ENCODE measurements at places on chromosomes 7 and 10.

DNA sequence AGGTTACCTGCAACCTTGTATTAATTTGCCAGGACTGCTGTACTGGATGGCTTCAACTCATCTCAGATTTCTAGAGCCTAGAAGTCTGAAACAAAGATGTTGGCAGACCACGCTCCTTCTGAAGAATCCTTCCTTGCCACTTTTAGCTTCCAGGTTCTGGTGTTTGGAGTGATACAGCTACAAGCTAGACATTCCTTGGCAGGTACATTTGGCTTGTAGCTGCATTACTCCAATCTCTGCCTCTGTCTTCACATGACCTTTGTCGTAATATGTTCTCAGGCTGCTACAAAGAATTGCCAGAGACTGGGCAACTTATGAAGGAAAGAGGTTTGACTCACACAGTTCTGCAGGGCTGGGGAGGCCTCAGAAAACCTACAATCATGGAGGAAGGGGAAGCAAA, 146.3 kb downstream of the GALNT17 start:
- DNase-seq, result no peak

GRCh38 chr10:49230004-49230403, 41.8 kb upstream of the TMEM273 start:
- DNase-seq, result no peak

GRCh38 chr10:101573885-101574753, 13.9 kb downstream of the POLL start:
- no peak for DNase-seq

DNA sequence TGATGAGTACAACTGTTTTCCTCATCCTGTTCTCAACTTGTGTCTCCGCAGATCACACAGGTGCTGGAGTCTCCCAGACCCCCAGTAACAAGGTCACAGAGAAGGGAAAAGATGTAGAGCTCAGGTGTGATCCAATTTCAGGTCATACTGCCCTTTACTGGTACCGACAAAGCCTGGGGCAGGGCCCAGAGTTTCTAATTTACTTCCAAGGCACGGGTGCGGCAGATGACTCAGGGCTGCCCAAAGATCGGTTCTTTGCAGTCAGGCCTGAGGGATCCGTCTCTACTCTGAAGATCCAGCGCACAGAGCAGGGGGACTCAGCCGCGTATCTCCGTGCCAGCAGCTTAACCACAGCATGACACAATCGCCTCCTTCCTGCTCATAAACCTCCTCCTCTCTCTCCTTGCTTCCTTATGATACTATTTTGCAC, 126.7 kb upstream of the PRSS58 start:
- DNase-seq, result peak; percentile 26

DNA sequence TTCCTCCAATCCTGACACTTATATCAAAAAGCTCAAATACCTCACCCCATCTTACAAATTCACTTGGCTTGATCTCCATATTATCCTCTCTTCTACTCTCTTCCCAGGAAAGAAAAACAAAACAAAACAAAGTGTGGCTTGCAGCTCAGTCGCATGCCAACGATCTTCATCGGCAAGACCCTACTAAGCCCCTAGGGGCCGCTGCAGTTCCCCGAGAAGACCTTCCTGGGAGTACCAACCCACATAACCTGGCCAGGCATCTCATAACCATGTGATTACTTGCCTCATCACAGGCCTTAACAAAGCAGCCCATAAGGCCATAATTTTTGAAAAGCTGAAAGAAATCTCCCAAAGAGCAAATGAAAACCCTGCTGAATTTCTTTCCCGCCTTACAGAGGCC, 103.7 kb downstream of the ZNF92 start:
- DNase-seq, result no peak

GRCh38 chr10:11756766-11757315, 14.7 kb downstream of the ECHDC3 start:
- no peak for DNase-seq

DNA sequence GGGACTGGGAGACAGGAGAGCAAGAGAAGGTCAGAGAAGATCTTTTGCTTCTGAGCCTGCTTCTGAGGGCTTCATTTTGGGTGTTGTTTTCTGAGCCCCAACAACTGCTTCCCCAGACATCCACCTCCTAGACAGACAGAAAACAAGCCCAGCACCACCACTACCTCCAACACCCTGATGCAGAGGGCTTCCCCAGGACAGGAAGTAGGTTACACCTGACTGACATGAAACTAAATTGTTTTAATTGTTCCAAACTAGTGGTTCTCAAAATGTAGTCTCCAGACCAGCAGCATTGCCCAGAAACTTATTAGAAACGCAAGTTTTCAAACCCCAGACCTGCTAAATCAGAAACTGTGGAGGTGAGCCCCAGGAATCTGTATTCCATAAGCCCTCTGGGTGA, 163.6 kb upstream of the KMT2E start:
- DNase-seq, result no peak
